Uterine smooth muscle cell (primary cell): ENCODE measurements at places on chromosomes 1 and 21. TPM values are rescaled to one million over a fixed set of nuclear protein-coding genes. Genes with fewer than 3 reads are reported as not detected.

The OR2T35 gene
- total RNA-seq: not detected in 2 replicates

The WNT9A gene
- total RNA-seq: 0.62 and 0.77 TPM in 2 replicates

The TP73 gene
- under 0.01 and 0.12 TPM in 2 replicates for total RNA-seq

The SYT2 gene
- total RNA-seq: under 0.01 TPM in 1 of 2 replicates, not detected in the other

The ZBTB21 gene
- total RNA-seq: 10.6 and 11.1 TPM in 2 replicates

The LINGO4 gene
- total RNA-seq: under 0.01 TPM in 1 of 2 replicates, not detected in the other
